ENCODE measurements at places on chromosomes 7 and 10. TPM values are rescaled to one million over a fixed set of nuclear protein-coding genes. Genes with fewer than 3 reads are reported as not detected.

The FAM25G gene
- total RNA-seq: not detected

The PON1 gene
- not detected for total RNA-seq

The LRRC17 gene
- total RNA-seq: 1.9 TPM

The DPY19L1 gene
- 25.0 TPM for total RNA-seq

The RET gene
- total RNA-seq: 8.4 TPM

The NANOS1 gene
- total RNA-seq: 8.7 TPM

The CYP3A7 gene
- not detected for total RNA-seq

The CH25H gene
- 0.25 TPM for total RNA-seq

The MEOX2 gene
- 11.2 TPM for total RNA-seq

The NUTM2E gene
- 0.10 TPM for total RNA-seq

The SRPK2 gene
- 29.1 TPM for total RNA-seq

The SPDYE5 gene
- not detected for total RNA-seq

The ABCF2 gene
- total RNA-seq: 27.6 TPM

The PSD gene
- total RNA-seq: 0.50 TPM

The LRRC72 gene
- total RNA-seq: not detected

The LEP gene
- total RNA-seq: 0.42 TPM

The SCIN gene
- total RNA-seq: 0.20 TPM

The PARP12 gene
- total RNA-seq: 13.8 TPM

The PRLHR gene
- total RNA-seq: not detected

The C10orf71 gene
- 126 TPM for total RNA-seq

The ABCC2 gene
- 0.25 TPM for total RNA-seq

The DHTKD1 gene
- 22.2 TPM for total RNA-seq

The ADAMTS14 gene
- total RNA-seq: 0.10 TPM

The ZNF487 gene
- 1.9 TPM for total RNA-seq

The ANKRD7 gene
- 0.59 TPM for total RNA-seq

The GCK gene
- 1.4 TPM for total RNA-seq

The CAMK2B gene
- total RNA-seq: 98.4 TPM

The ZNF438 gene
- total RNA-seq: 13.9 TPM
